ENCODE measurements at places on chromosomes 12 and 14.

DNA sequence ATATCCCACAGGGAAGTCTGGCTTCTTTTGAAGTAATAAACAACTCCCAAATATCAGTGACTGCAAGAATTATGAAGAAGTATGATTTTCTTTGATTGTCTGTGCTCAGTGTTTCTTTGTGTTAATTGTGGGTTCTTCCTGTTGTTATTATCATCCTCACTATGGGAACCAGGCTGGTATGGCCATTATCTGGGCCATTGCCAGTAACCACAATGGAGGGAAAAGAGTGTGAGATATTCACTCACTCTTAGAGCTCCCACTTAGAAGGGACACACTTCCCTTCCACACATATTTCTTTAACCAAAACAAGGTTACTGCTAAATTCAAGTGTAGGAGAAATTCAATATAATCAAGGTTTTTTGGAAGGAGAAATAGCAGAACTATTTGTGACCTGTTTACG, 503.7 kb downstream of the SLC6A15 start:
- no peak for DNase-seq

GRCh38 chr12:122838841-122839240, 3.6 kb downstream of the HIP1R start:
- DNase-seq, result no peak

DNA sequence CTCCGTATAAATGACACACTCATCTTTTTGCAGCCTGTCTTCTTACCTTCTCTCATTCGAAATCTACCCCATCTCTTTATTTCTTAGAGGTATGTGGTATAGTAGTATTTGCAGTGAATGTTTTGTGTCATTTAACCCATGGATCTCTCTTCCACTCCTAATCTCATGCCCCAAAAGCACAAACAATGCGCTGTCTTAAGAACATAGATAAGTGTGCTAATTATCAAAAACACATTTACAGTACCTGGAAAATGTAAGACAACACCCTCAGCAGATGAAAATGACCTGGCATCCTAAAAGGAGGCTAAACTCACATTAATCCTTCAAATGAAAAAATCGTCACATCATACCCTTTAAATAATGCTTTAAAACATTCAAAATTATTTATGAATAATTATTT, 10.7 kb downstream of the USP15 start:
- no peak for DNase-seq

- DNase-seq, result peak; percentile 63
Observed at GRCh38 chr12:89574736-89575208, 48.9 kb upstream of the POC1B start.

- DNase-seq, result no peak
Observed at GRCh38 chr12:113276946-113277500, 55.8 kb downstream of the TPCN1 start.

GRCh38 chr12:107702106-107702505, 16.5 kb downstream of the PWP1 start:
- DNase-seq, result no peak

- DNase-seq, result peak; percentile 77
Observed at GRCh38 chr12:49347311-49348193, 864 bp downstream of the DNAJC22 start.

DNA sequence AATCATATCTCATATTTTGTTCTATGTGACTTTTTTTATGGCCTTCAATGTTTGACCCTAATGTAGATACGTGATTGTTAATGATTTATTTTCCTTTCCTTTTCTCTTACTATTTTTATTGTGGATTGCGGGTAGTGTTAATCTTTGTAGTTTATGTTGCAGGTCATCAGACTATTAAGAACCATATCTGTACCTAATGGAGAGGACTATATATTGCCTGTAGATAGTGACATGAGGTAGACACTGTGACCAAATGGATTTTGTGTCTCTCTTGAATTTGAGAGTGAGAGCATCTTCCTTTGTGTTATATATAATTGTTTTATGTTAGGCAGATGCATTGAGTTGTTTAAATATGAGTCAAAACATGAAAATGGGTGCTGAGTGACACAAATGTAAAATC, 543.4 kb upstream of the MGAT4C start:
- DNase-seq, result no peak

DNA sequence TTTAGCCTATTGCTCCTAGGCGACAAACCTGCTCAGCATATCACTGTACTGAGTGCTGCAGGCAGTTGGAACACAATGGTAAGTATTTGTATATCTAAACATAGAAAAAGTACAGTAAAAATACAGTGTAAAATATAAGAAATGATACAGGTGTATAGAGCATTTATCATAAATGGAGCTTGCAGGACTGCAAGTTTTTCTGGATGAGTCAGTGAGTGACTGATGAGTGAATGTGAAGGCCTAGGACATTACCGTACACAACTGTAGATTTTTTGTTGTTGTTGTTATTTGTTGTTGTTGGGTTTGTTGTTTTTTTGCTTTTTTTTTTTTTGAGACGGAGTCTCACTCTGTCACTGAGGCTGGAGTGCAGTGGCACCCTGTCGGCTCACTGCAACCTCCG, 33.4 kb downstream of the PNMA1 start:
- no peak for DNase-seq

GRCh38 chr12:51033457-51034089, 7.4 kb upstream of the SLC11A2 start:
- DNase-seq, result no peak

DNA sequence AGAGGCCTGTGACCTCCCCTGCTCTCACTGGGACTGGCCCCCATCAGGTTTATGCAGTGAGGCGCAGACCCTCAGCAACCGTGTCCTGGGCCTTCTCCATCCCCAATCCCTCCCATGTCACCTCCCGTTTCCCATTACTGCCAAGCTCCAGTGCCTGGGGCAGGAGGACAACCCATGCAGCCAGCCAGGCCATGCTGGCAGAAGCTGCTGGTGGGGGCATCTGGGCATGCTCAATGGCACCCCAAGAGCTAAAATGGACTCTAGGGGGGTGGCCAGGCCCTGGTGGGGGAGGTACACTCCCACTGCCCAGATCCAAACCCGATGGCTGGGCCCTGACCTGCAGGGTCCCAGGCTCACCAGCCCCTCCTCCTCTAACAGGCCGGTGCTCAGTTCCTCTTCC, 20.5 kb upstream of the GPR132 start:
- DNase-seq, result no peak

- no peak for DNase-seq
Observed at GRCh38 chr14:106039400-106039799, 513.0 kb downstream of the TMEM121 start.

- no peak for DNase-seq
Observed at GRCh38 chr12:16346958-16347357, 487 bp upstream of the MGST1 start.

DNA sequence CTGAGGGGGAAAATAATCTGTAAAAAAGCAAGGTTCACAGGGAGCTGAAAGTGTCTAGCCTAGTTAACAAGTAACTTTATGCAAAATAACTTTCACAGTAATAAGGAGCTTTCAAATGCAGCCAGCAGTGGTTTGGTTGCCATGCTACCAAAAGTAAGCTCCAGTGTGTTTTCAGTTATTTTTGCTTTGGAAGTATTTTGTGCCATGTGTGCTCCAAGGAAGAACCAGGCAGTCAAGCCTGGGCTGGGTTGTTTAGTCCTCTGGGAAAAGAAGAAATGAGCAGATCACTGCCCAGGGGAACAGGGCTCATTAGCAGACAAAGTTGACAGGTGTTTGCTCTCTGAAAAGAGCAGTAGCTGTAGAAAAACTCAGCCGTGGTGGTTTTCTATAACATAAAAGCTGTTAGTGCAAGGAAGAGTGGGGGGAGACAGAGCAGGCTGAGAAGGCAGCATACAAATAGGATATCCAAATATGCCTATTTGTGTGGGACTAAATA, 92.8 kb upstream of the TMTC2 start:
- DNase-seq, result no peak

GRCh38 chr14:74401504-74402241, 24.3 kb downstream of the SYNDIG1L start:
- no peak for DNase-seq

GRCh38 chr14:51310505-51310944, 70.5 kb downstream of the TMX1 start:
- DNase-seq, result peak; percentile 26

- no peak for DNase-seq
Observed at GRCh38 chr12:3931776-3932175, 58.6 kb upstream of the PARP11 start.

GRCh38 chr12:62434494-62435302, 31.9 kb upstream of the MON2 start:
- DNase-seq, result no peak

GRCh38 chr12:117034701-117035151, 64.5 kb downstream of the TESC start:
- no peak for DNase-seq

GRCh38 chr12:116735084-116735483, 2.8 kb downstream of the SPRING1 start:
- DNase-seq, result no peak

DNA sequence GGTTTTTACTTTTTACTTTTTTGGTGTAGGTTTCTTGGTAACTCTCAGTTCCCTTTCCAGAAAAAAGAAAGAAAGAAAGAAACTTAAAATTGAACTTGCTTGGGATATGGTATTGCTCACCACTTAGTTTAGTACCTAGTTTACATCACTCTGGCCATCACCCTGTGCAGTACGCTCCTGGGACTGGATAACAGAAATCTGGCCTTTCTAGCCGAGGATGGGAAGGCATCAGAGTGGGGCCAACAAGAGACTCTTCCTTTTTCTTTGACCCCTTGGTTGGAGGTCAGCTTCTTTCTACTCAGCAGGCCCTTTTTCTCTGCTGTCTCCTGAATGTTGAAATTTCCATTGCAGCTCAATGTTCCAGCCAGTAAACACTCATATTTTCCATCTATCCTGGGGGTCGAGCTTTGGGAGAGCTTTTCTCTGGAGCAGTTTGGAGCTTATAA, 156.6 kb downstream of the TGFB3 start:
- DNase-seq, result no peak
